Inflammatory macrophage treated with lipopolysaccharide for 4 hours (primary cell): ENCODE measurements at places on chromosomes 4 and X.

DNA sequence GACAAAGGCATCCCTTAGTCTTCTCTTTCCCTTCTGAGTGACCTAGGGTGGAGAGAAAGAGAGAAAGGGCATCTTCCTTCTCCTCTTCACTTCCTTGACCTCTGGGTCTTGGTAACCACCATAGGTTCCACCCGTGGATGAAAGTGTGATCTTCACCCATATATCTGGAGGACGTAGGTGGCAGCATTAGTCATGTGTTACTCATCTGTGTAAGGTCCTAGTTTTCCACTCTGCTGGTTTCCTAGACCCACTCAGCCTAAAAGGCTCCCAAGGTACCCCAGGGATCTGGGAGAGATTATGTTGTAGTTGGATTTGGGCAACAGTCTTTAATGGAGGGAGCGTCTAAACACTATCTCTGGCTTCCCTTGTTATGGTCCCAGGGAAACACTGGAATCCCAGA is 45.5 kb upstream of the RAB9B start:
- DNase-seq, result no peak

DNA sequence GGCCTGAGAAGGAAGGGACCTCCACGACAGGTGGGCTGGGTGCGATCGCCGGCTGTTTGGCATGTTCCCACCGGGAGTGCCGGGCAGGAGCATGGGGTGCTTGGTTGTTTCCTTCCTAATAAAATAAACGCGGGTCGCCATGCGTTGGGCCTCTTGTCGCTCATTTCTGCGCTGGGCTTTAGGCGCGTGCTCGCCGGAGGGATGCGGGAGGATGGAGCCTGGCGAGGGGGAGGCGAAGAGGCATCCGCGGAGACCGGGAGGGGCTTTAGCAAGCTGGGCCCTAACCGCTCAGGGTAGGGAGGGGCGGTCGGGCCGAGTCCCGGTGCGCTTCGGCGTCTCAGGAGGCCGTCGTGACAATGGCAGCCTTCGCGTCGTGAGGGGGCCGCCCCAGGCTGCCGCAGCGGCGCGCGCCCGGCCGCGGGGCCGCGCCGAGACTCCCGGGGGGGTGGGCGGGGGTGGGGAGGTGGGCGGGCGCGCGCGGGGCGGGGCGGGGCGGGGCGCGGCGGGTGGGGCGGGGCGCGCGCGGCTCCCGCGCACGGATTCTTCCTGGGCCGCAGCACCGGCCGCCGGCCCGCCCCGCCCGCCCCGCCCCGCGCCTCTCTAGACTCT is 476 bp upstream of the GDI1 start:
- DNase-seq, result peak; percentile 42

DNA sequence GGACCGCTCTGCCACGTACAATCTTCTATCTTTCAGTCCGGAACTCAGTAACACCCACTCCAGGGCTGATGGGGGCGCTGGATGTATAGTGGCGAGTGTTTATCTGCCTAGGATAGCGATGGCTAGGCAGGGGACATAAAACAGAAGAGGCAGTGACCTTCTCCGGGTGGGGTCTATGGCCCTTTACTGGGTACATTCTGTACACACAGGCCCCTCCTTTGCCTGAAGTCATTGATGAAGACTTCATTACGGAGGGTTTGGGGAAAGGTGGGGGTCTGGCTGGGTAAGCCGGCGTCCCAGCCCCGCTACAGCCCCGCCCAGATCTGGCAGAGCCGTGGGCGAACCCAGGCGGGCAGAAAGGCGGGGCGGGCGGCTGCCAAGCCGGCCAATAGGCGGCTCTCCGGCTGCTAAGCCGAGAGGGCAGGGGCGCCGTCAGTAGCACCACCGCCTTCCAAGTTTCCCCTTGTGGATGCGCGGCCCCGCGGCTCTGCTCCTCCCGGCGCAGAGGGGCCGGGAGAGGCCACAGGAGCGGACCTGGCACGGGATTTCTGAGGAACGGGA is at the start of gene CHST7:
Gene CHST7, plus strand, starts transcription at position 435 of the 561 bp plus-strand sequence. CDS start 167 bp downstream, outside the sequence.
- peak; percentile 67 for DNase-seq

GRCh38 chrX:36160081-36160480 is 240.5 kb downstream of the CFAP47 start:
- no peak for DNase-seq

GRCh38 chr4:41119867-41120295 is 94.5 kb downstream of the APBB2 start:
- DNase-seq, result no peak

DNA sequence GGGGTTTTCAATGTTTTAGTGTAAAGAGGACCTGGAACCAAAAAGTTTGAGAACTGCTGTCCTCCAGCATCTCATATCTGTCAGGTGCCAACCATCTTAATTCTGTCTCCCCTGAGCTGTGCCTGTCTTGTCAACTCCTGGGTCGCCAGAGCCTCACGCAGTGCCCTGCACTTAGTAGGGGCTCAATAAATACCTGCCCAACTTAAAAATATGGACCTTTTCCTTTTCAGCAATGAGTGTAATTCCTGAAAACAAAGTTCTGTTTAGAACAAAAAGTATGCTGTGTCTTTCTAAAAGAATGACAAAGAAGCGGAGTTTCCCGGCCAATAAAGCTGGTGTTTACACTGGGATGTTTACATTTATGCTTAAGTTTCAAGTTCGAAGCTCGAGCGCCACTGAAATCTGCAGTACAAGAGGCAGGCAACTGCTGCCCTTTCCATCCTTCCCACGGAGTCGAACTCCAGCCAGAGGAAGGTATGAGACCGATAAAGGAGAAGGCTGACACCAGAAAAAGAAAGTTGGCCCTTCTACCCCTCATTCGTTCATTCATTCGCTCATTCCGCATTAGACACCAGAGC is 1.1 kb upstream of the HTATSF1 start:
- DNase-seq, result no peak

GRCh38 chr4:24751926-24752539 is 43.3 kb upstream of the SOD3 start:
- DNase-seq, result peak; percentile 48

- DNase-seq, result peak; percentile 1
These were observed 214.6 kb downstream of the ENOX2 start for GRCh38 chrX:130688360-130688759.

GRCh38 chr4:128564081-128564630 is 245.3 kb upstream of the JADE1 start:
- DNase-seq, result peak; percentile 36
